ENCODE measurements at places on chromosomes 12 and 14.

DNA sequence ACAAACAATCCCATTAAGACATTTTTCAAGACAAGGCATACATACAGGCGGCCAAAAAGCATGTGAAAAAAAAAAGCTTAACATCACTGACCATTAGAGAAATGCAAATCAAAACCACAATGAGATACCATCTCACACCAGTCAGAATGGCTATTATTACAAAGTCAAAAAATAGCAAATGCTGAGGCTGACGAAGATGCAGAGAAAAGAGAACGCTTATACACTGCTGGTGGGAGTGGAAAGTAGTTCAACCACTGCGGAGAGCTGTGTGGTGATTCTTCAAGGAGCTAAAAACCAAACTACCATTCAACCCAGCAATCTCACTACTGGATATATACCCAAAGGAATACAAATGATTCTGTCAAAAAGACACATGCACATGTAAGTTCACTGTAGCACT lies 216.7 kb downstream of the FOXG1 start:
- DNase-seq, result no peak

GRCh38 chr12:124363353-124363965 lies 68.6 kb downstream of the RFLNA start:
- DNase-seq, result no peak

- DNase-seq, result peak; percentile 85
Observed at GRCh38 chr12:53207042-53207441, at the start of gene ITGB7. Gene ITGB7, minus strand, starts transcription at chr12:53207251. Its CDS starts 6,808 bp downstream, at chr12:53200443.

GRCh38 chr14:24368562-24369252 lies 723 bp downstream of the NFATC4 start:
- DNase-seq, result no peak

GRCh38 chr14:23428686-23429495 lies 6.6 kb downstream of the MYH7 start:
- DNase-seq, result no peak

DNA sequence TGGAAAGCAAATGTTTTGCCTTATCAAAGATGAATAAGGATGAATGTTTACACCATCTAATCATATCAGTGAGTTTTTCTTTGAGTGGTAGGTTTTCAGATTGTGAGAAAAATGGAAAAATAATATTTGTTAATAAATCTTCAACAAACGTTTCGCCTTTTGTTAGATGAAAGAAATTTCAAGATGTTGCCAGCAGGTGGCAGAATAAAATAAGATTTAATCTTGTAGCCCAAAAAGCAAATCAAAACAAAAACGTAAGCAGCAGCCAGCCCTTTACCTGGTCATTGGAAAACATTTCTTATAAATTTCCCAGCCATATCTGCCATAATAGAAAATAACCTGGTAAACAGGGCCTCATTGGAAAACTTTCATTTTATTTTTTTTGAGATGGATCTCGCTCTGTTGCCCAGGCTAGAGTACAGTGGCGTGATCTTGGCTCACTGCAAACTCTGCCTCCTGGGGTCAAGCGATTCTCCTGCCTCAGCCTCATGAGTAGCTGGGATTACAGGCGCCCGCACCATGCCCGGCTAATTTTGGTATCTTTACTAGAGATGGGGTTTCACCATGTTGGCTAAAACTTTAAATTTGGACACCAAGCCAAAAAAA lies 15.4 kb upstream of the TMEM120B start:
- DNase-seq, result peak; percentile 62

- no peak for DNase-seq
Observed at GRCh38 chr12:30110958-30111586, 327.3 kb upstream of the TMTC1 start.
